ENCODE measurements at places on chromosomes 7 and 10.
A peak's percentile ranks its signal among the peaks of the same experiment; 100 is the strongest.

GRCh38 chr10:15852111-15852557 lies 8.2 kb downstream of the MINDY3 start:
- no peak for DNase-seq

- no peak for DNase-seq
Measured at GRCh38 chr10:99331207-99331803, 2.1 kb downstream of the CNNM1 start.

DNA sequence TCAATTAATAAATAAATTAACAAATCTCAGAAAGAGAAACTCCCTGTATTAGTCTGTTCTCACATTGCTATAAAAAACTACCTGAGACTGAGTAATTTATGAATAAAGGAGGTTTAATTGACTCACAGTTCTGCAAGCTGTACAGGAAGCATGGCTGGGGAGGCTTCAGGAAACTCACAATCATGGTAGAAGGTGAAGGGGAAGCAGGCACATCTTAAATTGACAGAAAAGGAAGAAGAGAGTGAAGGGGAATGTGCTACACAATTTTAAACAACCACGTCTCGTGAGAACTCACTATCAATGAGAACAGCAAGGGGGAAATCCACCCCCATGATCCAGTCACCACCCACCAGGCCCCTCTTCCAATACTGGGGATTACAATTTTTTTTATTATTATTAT lies 358.3 kb upstream of the KIAA1217 start:
- DNase-seq = no peak

- no peak for DNase-seq
Measured at GRCh38 chr10:44993922-44994751, 6.6 kb upstream of the ZNF22 start.

DNA sequence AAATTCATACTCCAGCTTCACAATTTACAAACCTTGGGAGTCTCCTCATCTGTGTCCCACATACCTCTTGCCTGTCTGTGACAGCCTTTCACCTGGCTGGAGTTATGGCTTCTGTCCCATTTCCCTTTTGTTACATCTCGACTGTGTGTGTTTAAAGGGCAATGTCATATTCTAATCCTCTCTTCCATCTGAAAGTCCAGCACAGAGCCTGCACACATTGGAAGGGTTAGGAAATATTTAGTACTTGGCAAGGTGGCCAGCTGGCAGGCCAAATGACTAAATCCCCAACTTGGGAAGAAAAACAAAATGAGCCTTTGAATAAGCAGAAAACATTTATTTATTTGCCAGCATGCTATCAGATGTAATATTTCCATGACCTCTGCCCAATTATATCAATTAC lies 120.1 kb upstream of the STK17A start:
- DNase-seq = no peak

- no peak for DNase-seq
Measured at GRCh38 chr7:139232904-139233303, 1.9 kb downstream of the UBN2 start.

- DNase-seq = peak; percentile 19
Measured at GRCh38 chr7:64098-64915, 128.1 kb upstream of the FAM20C start.

GRCh38 chr7:66016131-66016461 lies 34.1 kb upstream of the GUSB start:
- DNase-seq = no peak

Measured in right lung (tissue), 10 donors.